Breast epithelium (tissue), 4 donors: ENCODE measurements at places on chromosomes 12 and 14.

DNA sequence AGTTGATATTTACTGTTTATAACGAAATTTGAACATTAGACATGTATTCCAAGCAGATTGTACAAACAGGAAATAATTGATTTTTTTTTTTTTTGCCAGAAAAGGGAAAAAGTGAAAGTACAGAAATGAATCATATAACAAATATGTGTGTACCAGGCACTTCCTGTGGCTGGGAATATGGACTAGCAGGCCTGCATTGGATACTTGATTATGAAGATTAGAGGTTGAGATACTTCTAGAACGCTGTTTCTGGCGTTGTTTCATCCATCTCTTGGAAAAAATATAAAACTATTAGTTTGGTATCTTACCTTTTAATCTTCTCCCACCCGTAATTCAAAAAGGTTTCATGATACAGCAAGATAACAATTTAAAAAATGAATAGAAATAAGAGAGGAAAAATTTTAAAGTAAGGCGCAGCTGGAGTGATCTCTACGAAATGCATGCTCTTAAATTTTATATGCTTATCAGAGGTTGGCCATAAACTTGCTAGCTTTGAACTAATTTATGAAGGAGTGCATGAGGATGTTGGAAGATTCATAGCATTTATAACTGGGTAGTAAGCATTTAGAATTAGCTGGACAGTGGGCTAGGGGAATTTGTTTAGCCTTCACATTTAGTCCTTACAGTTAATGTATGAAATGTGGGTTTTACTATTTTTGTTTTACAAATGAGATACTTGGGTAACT lies 90.8 kb downstream of the AEBP2 start:
- no peak for DNase-seq

DNA sequence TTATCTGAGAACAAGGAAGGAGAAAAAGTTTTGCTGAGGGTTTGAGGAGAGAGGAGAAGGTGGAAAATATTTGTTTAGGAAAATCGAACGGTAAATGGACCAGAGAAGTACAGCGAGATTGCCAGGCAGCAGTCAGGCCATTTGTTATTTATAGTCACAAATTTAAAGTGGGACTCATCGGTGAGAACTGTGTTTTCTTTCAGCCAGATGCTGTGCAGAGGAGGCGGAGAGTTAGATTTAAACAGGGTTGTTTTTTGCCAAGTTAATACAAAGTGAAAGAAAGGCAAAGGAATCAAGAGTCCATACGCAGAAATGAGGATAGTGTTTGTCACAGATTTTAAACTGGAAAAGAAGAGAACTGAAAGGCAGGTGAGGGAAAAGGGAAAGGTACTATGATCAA lies 200.6 kb upstream of the CNOT2 start:
- DNase-seq = no peak

GRCh38 chr12:88529531-88530488 lies 50.5 kb downstream of the KITLG start:
- DNase-seq = no peak

- no peak for DNase-seq
Observed at GRCh38 chr14:55628426-55628825, 48.4 kb downstream of the KTN1 start.

DNA sequence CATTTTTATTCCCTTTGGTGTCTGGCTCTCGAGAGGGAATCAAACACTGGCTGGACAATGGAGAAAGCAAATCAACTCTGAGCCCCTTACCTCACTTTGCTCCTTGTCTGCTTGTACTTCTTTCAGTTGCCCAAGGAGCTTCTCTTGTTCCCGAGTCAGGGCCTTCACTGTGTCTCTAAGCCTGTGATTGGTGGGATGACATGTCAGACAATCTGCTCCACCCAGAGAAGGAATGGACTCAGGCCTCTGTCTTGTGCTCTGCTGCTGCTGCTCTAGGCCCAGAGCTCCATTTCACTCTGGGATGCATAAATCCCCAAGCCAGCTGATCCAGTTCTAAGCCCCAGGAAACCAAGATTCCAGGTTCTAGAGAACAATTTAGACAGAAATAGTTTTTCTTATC lies 7.6 kb downstream of the CALCOCO1 start:
- DNase-seq = no peak

- no peak for DNase-seq
Observed at GRCh38 chr12:15561396-15561795, 227.8 kb downstream of the EPS8 start.

- no peak for DNase-seq
Observed at GRCh38 chr14:92525322-92526095, 11.9 kb downstream of the RIN3 start.

DNA sequence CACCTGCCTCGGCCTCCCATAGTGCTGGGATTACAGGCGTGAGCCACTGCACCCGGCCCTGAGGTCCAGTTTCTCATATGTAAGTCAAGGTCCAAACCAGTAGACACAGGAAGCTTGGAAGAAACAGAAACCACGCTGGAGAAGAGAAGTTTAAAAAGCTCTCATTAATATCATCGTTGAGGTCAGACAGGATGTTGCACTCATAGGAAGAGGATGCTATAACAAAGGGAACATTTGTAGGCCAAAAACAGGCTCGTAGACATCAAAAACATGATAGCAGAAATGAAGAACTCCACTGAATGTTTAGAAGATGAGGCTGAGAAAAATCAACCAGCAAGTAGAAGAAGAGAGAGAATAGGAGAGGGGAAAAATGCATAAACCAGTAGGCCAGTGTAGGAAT lies 46.8 kb downstream of the ACACB start:
- no peak for DNase-seq

DNA sequence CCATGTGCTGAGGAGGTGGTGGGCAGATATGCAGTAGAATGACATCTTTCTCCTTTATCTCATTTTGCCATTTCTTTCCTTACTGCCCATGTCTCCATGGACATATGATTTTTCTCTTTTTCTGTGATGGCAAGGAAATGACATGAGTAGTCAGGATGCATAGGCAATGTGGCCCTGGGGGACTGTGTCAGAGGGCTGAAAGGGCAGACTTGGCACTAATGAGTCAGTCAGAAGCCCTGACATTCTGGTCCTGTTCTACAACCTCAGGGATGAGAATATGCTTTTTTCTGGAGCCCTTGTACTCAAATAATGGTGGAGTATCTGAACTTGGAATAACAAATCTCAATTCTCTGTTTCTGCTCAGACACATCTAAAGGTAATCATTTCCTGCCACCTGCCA lies 167.8 kb downstream of the TMEM117 start:
- DNase-seq = no peak

DNA sequence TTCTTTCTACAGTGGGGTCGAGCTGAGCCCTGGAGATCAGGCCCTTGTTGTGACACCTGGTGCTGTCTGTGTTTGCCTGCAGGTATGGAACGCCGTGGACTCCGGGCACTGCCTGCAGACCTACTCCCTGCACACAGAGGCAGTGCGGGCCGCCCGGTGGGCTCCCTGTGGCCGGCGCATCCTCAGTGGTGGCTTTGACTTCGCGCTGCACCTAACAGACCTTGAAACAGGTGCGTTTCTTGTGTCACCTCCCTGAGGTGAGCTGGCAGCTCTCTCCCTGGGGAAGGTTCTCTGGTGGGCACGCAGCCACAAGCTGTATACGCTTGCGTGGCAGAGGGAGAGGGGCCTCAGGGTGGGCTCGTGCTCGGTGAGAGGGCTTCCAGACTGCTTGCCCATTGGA lies 119.3 kb downstream of the BEGAIN start:
- no peak for DNase-seq

GRCh38 chr12:124289634-124290600 lies 5.0 kb upstream of the RFLNA start:
- DNase-seq = no peak

DNA sequence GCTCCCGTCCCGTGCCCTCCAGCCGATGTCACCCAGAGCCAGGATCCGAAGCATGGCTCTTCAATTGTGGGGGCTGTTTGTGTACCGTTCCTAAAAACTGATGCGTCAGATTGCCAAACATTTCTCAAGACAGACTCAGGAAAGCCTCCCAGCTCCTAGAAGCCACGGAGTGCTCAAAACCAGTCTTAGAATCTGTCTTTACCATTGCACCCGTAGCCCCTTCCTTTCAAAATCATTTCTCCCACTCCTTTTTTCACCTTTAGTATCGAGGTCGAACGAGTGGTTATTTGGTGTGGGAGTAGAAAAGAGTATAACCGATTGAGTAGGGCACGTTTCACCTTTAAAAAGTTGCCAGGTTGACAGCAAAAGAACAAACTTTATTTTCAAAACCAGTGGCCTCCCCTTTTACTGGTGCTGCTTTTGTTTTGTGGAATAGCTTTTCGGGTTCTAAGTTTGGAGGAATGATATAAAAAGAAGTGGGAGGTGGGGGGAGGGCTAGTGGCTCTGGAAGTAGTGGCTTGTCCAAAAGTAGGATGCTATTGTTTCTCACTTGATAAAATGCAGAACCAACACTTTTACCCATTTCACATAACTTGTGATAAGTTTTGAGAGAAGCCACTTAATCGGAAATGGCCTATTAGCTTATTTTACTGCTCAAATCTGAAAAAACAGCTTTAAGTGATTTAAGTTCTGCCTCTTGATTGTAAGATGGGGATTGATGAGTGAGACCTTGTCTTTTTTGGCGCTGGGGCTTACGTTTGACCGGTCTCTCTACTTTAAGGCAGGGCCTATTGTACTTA lies 803 bp downstream of the STK38L start:
- no peak for DNase-seq

GRCh38 chr14:82190742-82191141 lies 657.1 kb upstream of the SEL1L start:
- DNase-seq = no peak

- DNase-seq = no peak
Observed at GRCh38 chr14:95408731-95409476, 89.2 kb upstream of the CLMN start.

DNA sequence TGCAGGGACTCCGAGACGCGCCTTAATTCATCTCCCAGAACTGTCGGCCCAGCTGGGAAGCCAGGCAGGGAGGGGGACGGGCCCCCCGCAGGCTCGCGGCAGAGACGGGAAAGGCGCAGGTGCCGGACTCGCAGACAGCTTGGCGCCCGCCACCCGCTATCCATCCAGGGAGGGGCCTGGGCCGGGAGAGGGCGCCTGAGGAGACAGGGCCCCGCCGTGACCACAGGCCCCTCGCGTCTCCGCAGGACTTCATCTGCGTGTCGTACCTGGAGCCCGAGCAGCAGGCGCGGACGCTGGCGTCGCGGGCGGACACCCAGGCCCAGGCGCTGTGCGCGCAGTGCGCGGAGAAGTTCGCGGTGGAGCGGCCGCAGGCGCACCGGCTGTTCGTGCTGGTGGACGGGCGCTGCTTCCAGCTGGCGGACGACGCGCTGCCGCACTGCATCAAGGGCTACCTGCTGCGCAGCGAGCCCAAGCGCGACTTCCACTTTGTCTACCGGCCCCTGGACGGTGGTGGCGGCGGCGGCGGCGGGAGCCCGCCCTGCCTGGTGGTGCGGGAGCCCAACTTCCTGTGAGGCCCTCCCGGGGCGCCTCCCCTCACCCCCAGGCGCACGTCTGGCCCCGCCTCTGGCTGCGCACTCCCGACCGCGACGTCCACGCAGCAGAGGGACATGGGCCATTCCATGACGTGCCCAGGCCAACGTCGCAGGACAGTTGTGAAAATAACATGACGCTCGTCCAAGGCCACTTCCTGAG lies 60.6 kb downstream of the LGMN start:
- DNase-seq = no peak

DNA sequence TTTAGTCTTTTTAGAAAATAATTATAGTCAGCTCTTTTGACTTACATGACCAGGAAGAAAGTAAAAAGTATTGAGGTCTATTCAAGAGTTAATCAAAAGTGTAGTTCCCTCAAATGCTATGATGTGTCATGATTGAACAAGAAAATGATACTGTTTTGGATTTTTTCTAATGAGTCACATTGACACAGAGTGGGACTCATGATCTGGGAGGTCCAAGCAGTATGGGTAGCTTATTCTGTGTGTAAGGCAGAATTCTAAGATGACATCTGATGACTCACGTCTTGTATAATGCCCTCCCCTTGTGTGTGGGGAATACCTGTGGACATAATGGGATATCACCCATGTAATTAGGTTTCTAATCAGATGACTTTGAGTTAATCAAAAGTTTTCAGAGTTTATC lies 178.1 kb upstream of the DDHD1 start:
- DNase-seq = no peak

GRCh38 chr14:54475187-54475899 lies 13.4 kb downstream of the GMFB start:
- DNase-seq = no peak

DNA sequence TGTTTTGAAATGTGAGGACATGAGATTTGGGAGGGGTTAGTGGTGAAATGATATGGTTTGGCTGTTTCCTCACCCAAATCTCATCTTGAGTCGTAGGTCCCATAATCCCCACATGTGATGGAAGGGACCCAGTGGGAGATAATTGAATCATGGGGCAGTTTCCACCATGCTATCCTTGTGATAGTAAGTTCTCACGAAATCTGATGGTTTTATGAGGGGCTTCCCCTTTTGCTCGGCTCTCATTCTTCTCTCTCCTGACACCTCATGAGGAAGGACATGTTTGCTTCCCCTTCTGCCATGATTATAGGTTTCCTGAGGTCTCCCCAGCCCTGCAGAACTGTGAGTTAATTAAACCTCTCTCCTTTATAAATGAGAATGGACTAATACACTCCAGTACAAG lies 18.0 kb downstream of the GALNT6 start:
- no peak for DNase-seq

- no peak for DNase-seq
Observed at GRCh38 chr12:43964033-43964432, 128.2 kb downstream of the TMEM117 start.

DNA sequence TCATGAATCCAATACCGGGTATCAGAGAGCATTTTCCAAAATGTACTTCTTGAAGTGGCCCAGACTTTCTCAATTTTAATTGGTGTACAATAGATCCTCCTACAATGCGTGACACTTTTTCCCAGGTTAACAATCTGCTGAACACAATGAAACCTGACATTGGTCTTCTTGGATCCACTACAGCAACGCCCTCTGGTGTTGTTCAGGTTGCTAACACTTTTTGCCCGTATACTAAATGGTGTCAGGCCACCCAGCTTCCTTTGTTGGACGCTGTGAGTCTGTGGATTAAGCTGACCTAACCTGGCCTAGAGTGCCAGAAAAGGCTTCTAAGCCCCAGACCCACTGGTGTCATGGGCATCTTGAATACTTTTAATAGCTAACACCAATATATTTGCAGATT lies 89.2 kb downstream of the KCNK10 start:
- no peak for DNase-seq

- no peak for DNase-seq
Observed at GRCh38 chr14:71354801-71355200, 447.5 kb downstream of the PCNX1 start.

DNA sequence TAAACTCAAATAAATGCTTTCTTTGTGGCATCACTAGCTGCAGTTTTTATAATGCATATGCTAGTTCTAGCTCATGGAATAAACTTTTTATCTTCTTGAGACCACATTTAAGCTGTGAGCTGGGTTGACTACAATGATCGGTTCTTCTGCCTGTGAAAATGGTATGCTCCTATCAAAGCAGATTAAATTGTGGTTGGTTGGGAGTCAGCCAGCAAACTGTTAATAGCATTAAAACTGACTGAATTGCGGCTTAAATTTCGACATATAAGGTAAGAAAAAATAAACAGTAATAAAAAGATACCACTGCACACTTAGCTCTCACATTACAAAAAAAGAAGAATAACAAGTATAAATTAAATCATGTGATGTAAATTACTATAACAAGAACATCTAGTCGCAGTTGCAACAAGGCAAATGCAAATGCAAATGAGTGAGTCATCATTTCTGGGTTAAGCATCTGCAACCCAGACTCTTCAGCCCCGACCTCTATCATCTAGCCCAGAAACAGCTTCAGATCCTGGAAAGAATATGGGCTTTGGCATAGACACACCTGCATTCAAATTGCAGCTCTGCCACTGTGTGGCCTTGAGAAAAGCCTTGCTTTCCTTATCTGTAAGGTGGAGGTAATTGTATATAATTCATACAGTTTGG lies 19.8 kb upstream of the DHRS7 start:
- DNase-seq = no peak
